KBM-7 (cell line): ENCODE measurements at places on chromosomes 7 and 10.
A peak's percentile ranks its signal among the peaks of the same experiment; 100 is the strongest.

- DNase-seq: no peak
These were observed 80.0 kb downstream of the ARID5B start for GRCh38 chr10:61981460-61981859.

GRCh38 chr10:74255888-74256357 lies 104.9 kb downstream of the ADK start:
- peak; percentile 65 for DNase-seq

GRCh38 chr7:1724118-1724910 lies 54.2 kb downstream of the ELFN1 start:
- no peak for DNase-seq

- DNase-seq: no peak
These were observed 220.5 kb downstream of the KLF6 start for GRCh38 chr10:3564346-3565002.
